ENCODE measurements at places on chromosomes 12 and 14.

DNA sequence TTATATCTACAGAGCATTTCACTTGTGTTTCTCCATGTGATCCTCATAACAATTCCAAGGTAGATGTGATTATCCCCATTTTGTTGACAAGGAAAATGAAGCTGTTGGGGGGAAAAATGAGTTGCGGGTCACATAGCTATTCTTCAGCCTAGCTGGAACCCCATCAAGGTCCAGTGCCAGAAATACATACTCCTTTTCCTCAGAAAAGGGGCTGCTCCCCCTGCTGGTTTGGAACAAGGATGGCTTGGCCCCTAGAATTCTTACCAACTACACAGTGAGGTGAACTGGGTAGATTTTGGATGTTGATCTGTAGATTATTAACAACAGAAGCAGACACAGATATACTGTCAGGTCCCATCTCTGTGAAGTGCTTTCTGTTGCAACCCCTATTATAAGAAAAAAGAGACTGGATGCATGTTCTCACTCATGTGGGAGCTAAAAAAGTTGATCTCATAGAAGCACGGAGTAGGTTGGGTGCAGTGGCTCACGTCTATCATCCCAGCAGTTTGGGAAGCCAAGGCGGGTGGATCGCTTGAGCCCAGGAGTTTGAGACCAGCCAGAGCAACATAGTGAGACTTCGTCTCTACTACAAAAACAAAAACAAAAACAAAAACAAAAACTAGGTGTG lies 8.9 kb downstream of the IKZF4 start:
- no peak for DNase-seq

GRCh38 chr12:107778383-107779025 lies 4.0 kb downstream of the ASCL4 start:
- no peak for DNase-seq

DNA sequence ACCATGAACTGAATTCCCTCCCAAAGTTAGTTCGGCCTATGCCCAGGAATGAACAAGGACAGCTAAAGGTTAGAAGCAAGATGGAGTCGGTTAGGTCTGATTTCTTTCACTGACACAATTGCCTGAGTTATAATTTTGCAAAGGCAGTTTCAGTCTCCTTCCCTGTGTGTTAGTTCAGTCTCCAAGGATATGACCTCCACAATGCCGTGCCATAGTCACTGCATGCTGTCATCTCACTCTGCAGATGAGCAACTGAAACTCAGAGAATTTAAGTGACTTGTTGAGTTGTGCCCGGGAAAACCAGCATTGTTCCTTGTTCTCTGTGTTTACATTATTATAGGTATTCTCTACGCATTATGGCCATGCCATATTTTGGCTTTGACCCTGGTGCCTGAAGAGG lies 10.1 kb upstream of the SERPINA1 start:
- no peak for DNase-seq

DNA sequence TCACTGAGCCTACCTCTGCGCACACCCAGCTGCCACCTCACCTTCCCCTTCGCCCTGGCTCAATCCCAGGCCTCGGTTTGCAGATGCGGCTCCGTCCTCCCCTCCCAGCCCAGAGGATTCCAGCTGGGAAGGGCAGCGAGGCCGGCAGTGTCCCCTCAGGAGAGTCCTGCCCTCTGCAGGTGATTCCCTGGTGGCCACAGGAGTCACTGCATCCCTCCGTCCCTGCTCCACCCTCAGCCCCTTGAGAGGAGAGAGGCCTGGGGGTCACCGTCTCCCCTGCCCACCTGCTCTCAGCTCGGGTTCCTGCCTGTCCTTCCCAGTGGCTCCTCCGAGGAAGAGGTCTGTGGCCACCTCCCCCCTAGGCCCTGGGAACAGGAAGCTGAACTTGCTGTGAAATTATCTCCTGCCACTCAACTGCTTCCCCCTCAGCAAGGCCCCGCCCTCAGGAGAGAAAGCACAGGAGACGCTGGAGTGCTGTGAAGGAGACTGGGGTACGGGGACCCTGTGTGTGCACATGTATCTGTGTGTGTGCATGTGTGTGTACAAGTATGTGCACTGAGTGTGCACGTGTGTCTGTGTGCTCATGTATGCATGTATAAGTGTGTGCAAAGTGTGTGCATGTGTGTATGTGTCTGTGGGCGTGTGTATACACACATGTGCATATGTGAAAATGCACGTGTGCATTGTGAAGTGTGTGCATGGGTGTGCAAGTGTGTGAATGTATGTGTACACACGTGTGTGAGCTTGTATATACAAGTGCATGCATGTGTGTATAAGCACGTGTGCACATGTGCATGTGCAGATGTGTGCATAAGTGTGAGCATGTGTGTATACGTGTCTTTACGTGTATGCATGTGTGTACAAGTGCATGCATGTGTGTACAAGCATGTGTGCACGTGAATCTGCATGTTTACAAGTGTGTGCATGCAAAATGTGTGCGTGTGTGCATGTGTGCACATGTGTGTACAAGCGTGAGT lies 13.2 kb upstream of the GALNT9 start:
- DNase-seq = no peak

DNA sequence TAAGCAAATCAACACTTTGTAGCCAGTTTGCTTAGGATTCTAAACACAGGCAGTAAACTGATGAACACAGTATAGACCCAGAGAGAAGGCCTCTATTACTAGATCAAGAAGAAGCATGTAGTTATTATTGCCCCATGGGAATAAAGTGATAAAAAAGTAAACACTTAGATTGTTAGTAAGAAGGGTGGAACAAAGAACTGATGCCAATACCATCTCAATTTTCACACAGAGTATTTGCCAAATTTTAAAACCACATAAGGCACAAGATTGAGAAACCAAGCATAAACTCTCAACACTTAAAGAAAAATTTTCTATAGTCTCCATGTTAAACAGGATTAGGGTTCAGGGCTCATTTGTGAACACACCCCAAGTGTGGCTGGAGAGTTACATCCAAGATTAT lies 77.0 kb upstream of the SYT1 start:
- DNase-seq = no peak

GRCh38 chr14:93137864-93138263 lies 22.1 kb upstream of the ITPK1 start:
- no peak for DNase-seq

DNA sequence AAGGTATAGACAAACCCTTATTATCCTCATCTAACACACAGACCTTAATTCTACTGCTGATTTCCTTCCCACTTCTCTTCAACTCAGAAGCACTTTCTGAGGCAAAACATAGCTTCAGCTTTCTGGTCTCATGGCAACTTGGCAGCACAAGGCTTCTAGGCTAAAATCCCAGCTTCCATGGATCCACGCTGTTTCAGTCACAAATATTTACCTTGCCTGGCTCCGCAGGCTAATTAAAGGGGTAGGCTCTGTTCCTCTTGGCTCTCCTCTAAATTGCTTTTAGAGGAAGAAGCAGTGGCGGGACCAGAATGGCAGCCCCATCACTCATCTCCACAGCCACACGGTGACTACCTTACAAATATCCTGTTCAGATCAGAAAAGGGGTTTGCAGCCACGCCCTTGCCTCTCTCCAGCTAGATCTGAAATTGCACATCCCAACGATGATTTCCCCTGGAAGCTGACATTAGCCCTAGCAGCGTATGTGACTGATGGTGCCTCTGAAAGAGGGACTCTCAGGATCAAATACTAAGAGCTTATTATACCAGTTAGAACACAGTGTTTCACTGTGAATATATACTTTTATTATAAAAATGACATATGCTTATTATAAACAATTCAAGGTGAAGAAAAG lies 221.5 kb upstream of the NUDT4 start:
- no peak for DNase-seq

GRCh38 chr12:6182279-6182898 lies 17.8 kb upstream of the CD9 start:
- no peak for DNase-seq

- DNase-seq = no peak
These were observed 6.4 kb downstream of the JKAMP start for GRCh38 chr14:59490756-59491155.

GRCh38 chr12:82805812-82806497 lies 119.2 kb downstream of the TMTC2 start:
- no peak for DNase-seq
